Ovary (tissue), 10 donors: ENCODE measurements at places on chromosomes 7 and 10. TPM values are rescaled to one million over a fixed set of nuclear protein-coding genes. Genes with fewer than 3 reads are reported as not detected.

DNA sequence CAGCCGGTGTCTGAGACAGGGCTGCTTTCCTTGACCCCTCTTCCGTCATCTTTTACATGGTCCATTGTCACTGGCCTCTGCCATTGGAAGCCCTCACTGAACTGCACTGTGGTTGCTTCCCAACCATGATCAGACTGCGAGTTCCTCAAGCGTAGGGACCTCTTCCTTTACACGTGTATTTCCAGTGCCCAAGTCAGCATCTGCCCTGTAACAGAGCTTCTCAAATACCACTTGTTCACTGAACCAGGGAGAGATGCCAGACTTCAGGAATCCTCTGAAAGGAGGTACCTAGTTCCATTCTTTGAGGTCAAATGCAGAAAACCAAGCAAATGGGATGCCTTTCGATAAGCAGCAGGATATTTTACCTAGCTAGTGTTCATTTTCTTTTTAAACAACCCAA is 145.1 kb downstream of the NRP1 start:
- no peaks in the 10 kb centered on the region for H3K27me3 ChIP-seq
- H3K27ac ChIP-seq, result no peak overlapping the region
- no peak for DNase-seq
- no peaks in the 10 kb centered on the region for H3K36me3 ChIP-seq
- H3K4me3 ChIP-seq, result no peak overlapping the region

GRCh38 chr7:45978010-45978681 is 57.1 kb upstream of the IGFBP3 start:
- no peak overlapping the region for H3K4me3 ChIP-seq
- H3K27me3 ChIP-seq, result no peaks in the 10 kb centered on the region
- no peak for DNase-seq
- peaks cover 6% of the 10 kb centered on the region for H3K4me1 ChIP-seq
- H3K36me3 ChIP-seq, result no peaks in the 10 kb centered on the region

GRCh38 chr7:5657901-5658300 is 123.6 kb downstream of the RNF216 start:
- no peaks in the 10 kb centered on the region for H3K36me3 ChIP-seq
- no peaks in the 10 kb centered on the region for H3K4me1 ChIP-seq
- H3K27ac ChIP-seq, result no peak overlapping the region
- H3K4me3 ChIP-seq, result no peak overlapping the region
- no peak for DNase-seq
- no peaks in the 10 kb centered on the region for H3K27me3 ChIP-seq

- no peak overlapping the region for H3K27ac ChIP-seq
- no peak overlapping the region for H3K4me3 ChIP-seq
- no peaks in the 10 kb centered on the region for H3K27me3 ChIP-seq
- H3K36me3 ChIP-seq, result no peaks in the 10 kb centered on the region
- H3K4me1 ChIP-seq, result peaks cover 5% of the 10 kb centered on the region
These were observed 11.5 kb downstream of the AUTS2 start for GRCh38 chr7:69609541-69610373.

GRCh38 chr7:36273836-36274235 is 115.8 kb upstream of the ANLN start:
- DNase-seq, result no peak
- H3K4me1 ChIP-seq, result peaks cover 21% of the 10 kb centered on the region
- H3K27ac ChIP-seq, result no peak overlapping the region
- H3K27me3 ChIP-seq, result no peaks in the 10 kb centered on the region
- no peaks in the 10 kb centered on the region for H3K36me3 ChIP-seq

DNA sequence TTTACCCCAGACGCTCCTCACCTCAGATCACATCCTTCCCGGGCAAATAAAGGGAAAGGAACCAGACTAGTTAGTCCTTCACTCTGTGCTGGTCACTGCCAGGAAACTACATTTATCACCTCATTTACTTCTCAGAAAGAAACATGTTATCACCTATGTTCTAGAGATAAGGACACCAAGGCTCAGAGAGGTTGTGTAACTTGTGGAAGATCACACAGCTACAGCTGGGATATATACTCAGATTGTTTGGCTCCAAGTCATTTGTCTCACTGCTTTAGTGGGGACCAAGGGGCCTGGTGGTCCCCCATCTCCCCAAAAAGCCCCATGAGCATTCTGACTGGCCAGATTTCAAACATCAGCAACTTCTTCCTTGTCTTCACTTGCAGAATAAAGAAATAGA is 17.5 kb upstream of the BTBD16 start:
- no peak overlapping the region for H3K4me3 ChIP-seq
- DNase-seq, result no peak
- H3K4me1 ChIP-seq, result peaks cover under 1% of the 10 kb centered on the region
- no peaks in the 10 kb centered on the region for H3K36me3 ChIP-seq
- H3K27ac ChIP-seq, result no peak overlapping the region
- no peaks in the 10 kb centered on the region for H3K27me3 ChIP-seq

MMD2 gene
- not detected for total RNA-seq

DNA sequence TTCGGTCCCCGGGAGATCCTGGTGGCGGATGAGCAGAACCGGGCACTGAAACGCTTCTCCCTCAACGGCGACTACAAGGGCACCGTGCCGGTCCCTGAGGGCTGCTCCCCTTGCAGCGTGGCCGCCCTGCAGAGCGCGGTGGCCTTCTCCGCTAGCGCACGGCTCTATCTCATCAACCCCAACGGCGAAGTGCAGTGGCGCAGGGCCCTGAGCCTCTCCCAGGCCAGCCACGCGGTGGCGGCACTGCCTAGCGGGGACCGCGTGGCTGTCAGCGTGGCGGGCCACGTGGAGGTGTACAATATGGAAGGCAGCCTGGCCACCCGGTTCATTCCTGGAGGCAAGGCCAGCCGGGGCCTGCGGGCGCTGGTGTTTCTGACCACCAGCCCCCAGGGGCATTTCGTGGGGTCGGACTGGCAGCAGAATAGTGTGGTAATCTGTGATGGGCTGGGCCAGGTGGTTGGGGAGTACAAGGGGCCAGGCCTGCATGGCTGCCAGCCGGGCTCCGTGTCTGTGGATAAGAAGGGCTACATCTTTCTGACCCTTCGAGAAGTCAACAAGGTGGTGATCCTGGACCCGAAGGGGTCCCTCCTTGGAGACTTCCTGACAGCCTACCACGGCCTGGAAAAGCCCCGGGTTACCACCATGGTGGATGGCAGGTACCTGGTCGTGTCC is 3.7 kb downstream of the TRIM56 start:
- no peaks in the 10 kb centered on the region for H3K27me3 ChIP-seq
- no peak overlapping the region for H3K27ac ChIP-seq
- DNase-seq, result no peak
- H3K4me1 ChIP-seq, result peaks cover 7% of the 10 kb centered on the region
- no peaks in the 10 kb centered on the region for H3K36me3 ChIP-seq
- H3K4me3 ChIP-seq, result no peak overlapping the region

DNA sequence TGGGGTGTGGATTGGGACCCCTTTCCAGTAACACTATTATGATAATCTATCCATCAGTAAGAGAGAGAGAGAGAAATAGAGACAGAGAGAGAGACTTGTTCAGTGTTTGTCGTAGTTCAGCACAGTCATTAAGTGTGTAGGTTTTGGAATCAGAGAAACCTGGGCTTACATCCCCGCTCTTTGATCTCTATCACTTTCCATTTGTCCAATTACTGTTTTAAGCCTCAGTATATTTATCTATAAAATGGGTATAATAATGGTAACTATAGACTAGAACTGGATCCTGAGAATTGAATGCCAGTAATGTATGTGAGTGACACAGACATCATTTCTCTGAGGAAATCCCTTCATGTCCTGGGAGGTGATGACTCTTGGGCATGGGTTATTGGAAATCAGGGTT is 460.5 kb downstream of the PLXNA4 start:
- H3K36me3 ChIP-seq, result no peaks in the 10 kb centered on the region
- H3K4me1 ChIP-seq, result peaks cover 2% of the 10 kb centered on the region
- no peaks in the 10 kb centered on the region for H3K27me3 ChIP-seq
- no peak for DNase-seq
- H3K27ac ChIP-seq, result no peak overlapping the region

CHN2 gene
- total RNA-seq, result 28.3 TPM

- H3K4me1 ChIP-seq, result peaks cover 12% of the 10 kb centered on the region
- H3K27me3 ChIP-seq, result no peaks in the 10 kb centered on the region
- H3K4me3 ChIP-seq, result peak overlapping the region; percentile 27
These were observed 123.6 kb downstream of the TCF7L2 start for GRCh38 chr10:113073549-113074189.

DNA sequence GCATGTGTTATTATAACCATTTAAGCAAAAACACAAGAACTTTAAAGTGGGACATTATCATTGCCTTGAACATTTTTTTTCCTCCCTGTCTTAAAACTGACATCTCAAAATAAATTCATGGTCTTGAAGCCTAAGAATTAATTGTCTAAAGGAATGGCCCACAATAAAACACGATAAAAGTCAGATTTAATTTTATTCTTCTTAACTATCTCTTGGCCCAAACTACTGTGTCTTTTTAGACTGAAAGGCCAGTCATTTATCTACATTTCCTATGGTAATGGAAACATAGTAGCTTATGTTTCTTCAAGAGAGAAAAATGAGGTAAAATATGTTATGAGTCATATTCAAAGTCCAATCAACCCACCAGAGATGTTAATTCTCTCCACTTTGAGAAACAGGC is 24.4 kb upstream of the ETV1 start:
- H3K27me3 ChIP-seq, result no peaks in the 10 kb centered on the region
- H3K27ac ChIP-seq, result no peak overlapping the region
- no peak for DNase-seq
- no peak overlapping the region for H3K4me3 ChIP-seq
- no peaks in the 10 kb centered on the region for H3K4me1 ChIP-seq

DNA sequence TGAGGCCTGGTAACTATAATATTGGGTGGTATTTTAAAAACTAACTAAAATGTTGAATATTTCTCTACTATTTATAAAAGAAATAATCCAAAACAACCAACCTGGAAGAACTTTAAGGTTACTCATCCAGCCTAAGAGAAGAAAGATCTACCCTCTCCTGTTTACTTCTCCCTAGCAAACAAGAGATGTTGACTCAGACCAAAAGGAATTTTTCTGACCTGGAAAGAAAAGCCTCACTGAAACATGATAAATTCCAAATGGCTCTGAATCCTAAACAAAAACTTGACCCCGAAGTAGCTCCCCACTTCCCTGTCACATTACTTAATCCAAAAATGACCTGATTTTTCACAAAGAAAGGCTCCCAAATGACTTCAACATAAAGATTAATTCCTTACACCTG is 101.2 kb downstream of the PARD3 start:
- H3K4me1 ChIP-seq, result peaks cover 33% of the 10 kb centered on the region
- DNase-seq, result no peak
- no peak overlapping the region for H3K27ac ChIP-seq
- no peaks in the 10 kb centered on the region for H3K27me3 ChIP-seq

DNA sequence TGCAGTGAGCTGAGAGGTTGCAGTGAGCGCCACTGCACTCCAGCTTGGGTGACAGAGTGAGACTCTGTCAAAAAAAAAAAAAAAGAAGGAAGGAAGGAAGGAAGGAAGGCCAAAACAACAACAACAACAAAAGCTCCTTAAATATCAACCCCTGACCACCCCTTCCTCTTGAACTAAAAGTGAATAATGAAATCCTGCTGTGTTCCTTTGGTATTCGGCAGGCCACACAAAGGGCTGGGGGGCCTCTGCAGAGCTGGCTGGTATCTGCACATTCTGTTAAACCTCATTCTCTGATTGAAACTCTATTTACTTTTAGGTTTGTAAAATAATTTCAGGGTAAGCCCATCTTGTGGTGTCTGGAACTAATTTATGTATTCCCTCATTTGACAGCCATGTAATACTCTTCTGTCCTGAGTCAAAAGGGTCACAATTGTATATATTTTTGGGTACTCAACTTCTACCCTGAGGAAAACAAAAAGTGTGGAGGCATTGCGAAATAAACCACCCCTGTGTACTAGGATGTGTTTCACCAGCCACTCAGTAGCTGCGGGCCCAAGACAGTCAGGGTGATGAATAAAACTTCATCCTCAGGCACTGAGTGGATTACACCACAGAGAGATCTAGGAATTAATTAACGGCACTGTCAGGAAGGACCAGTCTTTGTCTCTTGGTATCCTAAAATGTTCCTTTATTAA is 446.4 kb upstream of the PFKP start:
- H3K36me3 ChIP-seq, result no peaks in the 10 kb centered on the region
- no peak for DNase-seq
- no peak overlapping the region for H3K27ac ChIP-seq

TRPV5 gene
- not detected for total RNA-seq

DNA sequence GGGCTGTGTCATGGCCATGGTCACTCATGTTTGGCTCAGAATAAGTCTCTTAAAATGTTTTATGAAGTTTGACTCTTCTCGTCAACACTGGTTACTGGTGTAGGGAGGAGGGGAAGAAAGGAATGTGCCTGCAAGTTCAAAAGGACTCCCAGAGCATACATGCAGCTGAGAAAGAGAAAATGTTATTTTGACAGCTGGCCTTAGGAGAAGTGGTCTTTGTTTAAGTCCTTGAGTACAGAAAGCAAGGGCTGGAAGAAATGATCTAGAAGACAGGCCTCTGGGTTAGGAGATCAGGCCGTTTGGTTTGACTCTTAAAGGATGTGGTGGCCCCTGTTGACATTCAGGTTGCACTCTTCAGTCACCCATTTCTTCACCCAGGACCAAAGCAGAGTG is 245.5 kb downstream of the REEP3 start:
- no peak overlapping the region for H3K27ac ChIP-seq
- no peaks in the 10 kb centered on the region for H3K27me3 ChIP-seq
- H3K36me3 ChIP-seq, result no peaks in the 10 kb centered on the region
- H3K4me1 ChIP-seq, result no peaks in the 10 kb centered on the region

DNA sequence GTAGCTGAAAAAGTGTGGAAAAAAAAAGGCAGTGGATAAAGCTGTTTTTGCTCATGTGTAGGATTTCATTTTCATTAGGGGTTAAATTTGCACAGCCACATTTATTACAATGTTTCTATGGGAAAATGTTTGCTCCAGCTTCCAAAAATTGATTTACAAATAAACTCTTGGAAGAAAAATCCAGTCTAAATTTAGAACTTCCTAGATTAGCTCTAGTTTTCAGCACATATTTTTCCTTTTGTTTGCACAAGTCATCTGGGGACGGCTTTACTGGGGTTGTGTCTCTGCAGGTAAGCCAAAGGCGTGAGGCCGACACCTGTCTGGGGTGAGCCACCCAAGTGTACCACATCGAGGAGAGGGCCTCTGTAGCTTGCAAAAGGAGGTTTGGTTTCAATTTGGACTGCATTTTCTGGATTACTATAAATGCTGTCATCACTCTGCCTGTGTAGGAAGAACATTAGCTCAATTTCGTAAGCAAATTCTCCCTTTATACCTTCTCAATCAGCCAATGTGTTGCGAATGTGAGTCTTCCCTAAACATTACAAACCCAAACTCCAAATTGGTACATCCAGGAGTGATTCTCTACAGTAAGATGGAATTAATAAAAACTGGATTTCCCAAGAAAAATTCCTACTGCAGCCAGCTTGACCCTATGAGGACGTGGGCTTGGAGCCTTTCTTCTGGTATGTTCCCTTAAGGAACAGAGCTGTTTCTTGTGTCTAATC is 89.5 kb upstream of the ZNF438 start:
- H3K4me3 ChIP-seq, result no peak overlapping the region
- H3K27me3 ChIP-seq, result no peaks in the 10 kb centered on the region
- H3K27ac ChIP-seq, result no peak overlapping the region
- peaks cover 3% of the 10 kb centered on the region for H3K4me1 ChIP-seq
- H3K36me3 ChIP-seq, result no peaks in the 10 kb centered on the region
- DNase-seq, result no peak
